ENCODE measurements at places on chromosomes 7 and 10.

DNA sequence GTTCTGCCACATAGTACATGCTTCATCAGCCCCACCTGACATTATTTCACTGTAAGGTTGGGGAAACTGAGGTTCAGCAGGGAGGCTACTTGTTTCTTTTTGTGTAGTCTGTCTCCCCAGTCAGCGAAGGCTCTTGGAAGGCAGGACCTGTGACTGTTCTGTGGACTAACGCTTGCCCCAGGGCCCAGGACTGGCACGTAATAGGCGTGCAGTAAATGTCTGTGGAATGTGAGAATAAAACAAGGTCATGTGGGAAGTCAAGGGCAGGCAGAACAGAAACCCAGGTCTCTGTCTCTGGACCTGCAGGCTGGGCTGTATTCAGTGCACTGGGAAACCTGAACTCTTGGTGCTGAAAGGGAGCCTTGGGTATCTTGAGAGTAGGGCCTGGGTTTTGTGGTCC, 168.7 kb downstream of the RPS24 start:
- no peak for DNase-seq

- DNase-seq = no peak
These were observed 232.5 kb upstream of the PHYHIPL start for GRCh38 chr10:58943960-58944359.

GRCh38 chr7:118429141-118429540, 204.6 kb downstream of the ANKRD7 start:
- DNase-seq = no peak

DNA sequence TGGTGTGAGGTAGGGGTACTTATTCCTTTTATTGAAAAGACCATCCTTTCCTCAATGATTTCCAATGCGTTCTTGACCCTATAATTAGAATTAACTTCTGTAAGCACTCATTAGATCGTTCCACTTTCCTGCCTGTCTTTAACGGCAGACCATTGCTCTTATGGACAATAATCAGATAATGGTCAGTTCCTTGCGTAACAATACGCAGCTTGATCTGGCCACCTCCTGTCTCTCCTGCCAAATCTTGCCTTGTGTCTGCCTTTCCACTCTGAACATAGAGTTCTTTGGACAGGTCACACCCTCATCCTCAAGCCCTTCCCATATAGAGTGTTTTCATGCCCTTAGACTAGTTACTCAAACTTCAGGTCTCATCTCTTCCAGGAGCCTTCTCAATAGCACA, 2.4 kb upstream of the WIPI2 start:
- no peak for DNase-seq

- DNase-seq = no peak
These were observed 41.1 kb downstream of the GNAI1 start for GRCh38 chr7:80175744-80176143.

GRCh38 chr10:84542522-84543490, 214.4 kb downstream of the CCSER2 start:
- no peak for DNase-seq

- DNase-seq = no peak
These were observed 108.7 kb upstream of the INSIG1 start for GRCh38 chr7:155188821-155189581.

DNA sequence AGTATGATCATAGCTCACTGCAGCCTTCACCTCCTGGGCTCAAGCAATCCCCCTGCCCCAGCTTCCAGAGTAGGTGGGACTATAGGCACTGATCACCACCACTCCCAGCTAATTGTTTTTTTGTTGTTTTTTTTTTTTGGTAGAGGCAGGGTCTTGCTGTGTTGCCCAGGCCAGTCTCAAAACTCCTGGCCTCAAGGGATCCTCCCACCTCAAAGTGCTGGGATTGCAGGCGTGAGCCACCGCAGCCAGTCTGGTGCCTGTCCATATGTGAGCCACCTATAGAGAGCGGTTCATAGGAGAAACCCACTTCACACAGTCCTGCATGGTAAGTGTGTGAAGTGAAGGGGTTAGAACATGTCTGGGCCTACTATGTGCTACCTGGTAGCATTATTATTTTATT, 47.5 kb downstream of the SLC29A4 start:
- DNase-seq = no peak

DNA sequence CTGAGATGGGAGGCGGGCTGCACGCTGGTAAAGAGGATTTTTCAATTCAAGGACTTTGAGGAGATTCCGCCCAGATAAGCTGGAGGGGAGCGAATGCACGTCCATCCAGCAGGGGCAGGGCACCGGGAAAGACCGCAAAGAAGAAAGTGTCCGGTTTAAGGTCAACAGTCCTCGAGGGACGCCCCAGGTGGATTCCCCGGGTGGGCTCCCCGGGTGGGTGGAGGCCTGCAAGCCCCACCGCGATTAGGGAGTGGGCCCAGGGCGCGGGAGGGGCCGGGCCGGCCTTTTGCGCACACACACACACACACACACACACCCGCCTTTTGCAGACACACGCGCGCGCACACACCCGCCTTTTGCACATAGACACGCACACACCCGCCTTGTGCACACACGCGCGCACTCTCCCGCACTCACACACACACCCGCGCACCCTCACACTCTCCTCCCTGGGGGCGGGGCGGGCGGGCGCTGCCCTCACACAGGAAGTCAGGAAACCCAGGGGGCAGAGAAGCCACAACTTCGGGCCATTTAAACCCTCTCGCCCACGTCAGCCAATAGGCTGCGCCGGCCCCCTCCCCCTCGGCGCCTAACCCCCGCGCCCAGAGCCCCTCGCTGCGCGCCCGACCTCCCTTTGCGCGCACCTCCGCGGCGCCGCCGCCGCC, 615 bp downstream of the ARHGAP12 start:
- DNase-seq = no peak

DNA sequence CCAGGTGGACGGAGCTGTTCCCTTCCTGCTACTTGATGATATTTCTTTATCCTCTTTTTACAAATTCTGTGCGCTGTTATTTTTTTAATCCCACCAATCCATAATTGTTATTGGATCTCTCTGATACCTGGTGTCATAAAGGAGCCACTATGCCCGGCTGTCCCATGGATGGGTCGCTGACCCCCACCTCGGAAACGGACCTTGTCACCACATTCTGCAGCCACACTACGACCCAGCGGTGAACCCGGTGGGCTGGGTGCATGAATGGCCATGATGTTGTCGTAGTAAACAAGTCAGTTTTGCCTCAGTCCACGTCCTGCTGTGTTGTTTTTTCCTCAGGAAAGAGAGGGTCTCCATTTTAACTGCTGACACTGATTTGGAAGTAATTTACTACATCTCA, 112.2 kb downstream of the PKD1L1 start:
- no peak for DNase-seq

- no peak for DNase-seq
These were observed 99.4 kb upstream of the TNS3 start for GRCh38 chr7:47681249-47681810.

DNA sequence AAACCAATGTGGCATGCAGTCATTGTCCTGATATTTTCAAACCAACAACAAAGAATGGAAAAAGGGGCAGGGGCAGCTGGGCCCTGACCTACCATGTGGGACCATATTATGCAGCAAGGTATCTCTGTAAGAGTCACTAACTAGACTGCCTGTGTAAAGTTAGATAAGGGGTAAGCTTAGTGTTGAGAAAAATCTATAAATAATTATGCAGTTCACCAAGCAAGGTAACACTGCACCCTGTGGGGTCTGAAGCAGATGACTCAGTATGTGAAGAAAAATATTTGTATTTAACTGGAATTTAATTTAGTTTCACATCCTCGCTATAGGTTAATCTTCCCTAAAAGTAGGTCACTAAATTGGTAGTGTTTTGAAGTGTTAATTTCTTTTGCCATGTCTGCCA, 99.3 kb downstream of the PPP1R3A start:
- no peak for DNase-seq

- peak; percentile 72 for DNase-seq
These were observed at the start of the genes PDZD7 and SFXN3 for GRCh38 chr10:101031128-101031795. Gene PDZD7 (minus strand): TSS chr10:101031129. CDS start chr10:101030219, 910 bp downstream. Gene SFXN3 (plus strand): TSS chr10:101031234. CDS start chr10:101034695, 3,461 bp downstream.

GRCh38 chr10:103493362-103493915, at the start of gene NEURL1:
Gene NEURL1 (plus strand): TSS chr10:103493705. CDS start chr10:103494388, 683 bp downstream.
- no peak for DNase-seq

GRCh38 chr7:83365746-83366145, 203.1 kb upstream of the PCLO start:
- no peak for DNase-seq

- no peak for DNase-seq
These were observed 18.0 kb downstream of the FKBP6 start for GRCh38 chr7:73345951-73346350.

DNA sequence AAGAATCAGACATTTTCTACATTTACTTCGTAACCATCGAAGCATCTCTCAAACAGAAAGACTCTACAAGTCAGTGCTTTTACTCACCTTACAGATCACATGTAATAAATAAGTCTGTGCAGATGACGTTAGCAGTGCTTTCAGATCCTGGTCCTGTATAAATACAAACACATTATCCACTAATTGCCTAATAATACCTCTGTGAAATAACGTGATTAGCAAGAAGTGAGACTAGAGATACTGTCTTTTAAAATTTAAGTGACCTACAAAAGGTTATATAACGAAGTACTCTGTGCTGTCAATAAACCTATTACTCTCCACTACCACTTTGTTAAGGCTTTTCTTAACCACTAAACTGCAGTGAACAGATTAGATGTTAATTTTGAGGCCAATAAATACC, 246.9 kb downstream of the NSUN6 start:
- DNase-seq = no peak

GRCh38 chr7:117118579-117119180, 165.4 kb downstream of the ST7 start:
- DNase-seq = no peak

DNA sequence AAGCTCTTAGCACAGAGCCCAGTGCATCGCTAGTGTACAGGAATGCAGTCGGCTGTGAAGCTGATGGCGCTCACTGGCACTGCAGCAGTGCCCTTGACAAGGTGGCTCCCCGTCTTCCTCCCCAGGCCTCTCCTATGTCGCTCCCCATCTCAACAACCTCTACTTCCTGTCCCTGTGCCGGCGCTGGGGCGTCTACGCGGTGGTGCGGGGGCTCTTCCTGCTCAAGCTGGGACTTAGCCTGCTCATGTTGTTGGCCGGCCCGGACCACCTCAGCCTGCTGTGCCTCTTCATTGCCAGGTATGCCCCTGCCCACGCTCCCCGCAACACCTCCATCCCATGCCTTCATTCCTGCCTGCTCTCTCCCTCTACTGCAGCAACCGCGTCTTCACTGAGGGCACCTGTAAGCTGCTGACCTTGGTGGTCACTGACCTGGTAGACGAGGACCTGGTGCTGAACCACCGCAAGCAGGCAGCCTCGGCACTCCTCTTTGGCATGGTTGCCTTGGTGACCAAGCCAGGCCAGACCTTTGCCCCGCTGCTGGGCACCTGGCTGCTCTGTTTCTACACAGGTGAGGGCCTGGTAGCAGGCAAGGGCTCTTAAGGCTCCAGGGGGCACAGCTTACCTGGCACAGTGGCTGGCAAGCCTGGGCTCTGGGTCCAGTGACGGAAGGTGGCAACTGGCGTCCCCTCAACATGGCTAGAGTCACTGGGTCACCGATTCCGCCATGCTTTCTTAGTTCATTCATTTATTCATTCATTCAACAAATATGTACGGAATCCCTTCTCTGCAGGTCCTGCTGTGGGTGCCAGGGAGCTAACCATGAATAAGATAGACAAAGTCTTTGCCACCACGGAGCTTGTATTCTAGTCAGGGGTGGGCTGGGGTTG, 22.3 kb upstream of the C10orf95 start:
- DNase-seq = no peak

- no peak for DNase-seq
These were observed 40.5 kb upstream of the DPYSL4 start for GRCh38 chr10:132146271-132146671.

DNA sequence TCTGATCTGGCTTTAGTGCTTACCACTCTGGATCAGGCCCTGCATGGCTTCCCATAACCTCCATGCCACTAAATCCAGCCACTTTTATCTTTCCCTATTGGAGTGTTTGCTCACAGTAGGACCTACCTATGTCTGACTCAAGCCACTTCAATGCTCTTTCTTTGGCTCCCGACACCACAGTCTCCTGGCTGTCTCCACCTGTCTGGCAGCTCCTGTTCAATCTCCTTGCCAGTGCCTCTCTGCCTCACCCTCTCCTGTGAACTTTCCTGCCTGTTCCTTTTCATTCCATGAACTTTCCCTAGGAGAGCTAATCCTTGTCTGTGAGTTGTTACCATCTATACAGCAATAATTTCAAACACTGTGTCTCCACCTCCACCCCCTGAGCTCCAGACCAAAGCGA, 82.6 kb upstream of the UCN3 start:
- no peak for DNase-seq
